Activated B cell treated with CpG ODN at 0.5 μM for 24 hours (primary cell): ENCODE measurements at places on chromosomes 13 and 19. TPM values are rescaled to one million over a fixed set of nuclear protein-coding genes. Genes with fewer than 3 reads are reported as not detected.

Gene URAD
- not detected in 2 replicates for total RNA-seq

Gene ATP4A
- not detected in 2 replicates for total RNA-seq

Gene C13orf42
- total RNA-seq, result not detected in 2 replicates

Gene ATP12A
- total RNA-seq, result not detected in 2 replicates

Gene CRLF1
- not detected in 2 replicates for total RNA-seq

Gene SIGLEC5
- total RNA-seq, result 0.22 TPM in 1 of 2 replicates, not detected in the other

Gene AXL
- total RNA-seq, result not detected in 2 replicates

Gene NANOS3
- not detected in 2 replicates for total RNA-seq

Gene ZNF177
- 1.3 and 1.4 TPM in 2 replicates for total RNA-seq

Gene PPP1R37
- 18.8 and 27.2 TPM in 2 replicates for total RNA-seq

Gene ZIC5
- not detected in 2 replicates for total RNA-seq

Gene SPTBN4
- 0.20 and 0.49 TPM in 2 replicates for total RNA-seq

Gene SLC17A7
- total RNA-seq, result 0.15 and 0.55 TPM in 2 replicates

Gene LENG1
- total RNA-seq, result 8.3 and 8.4 TPM in 2 replicates

Gene ANKRD24
- 0.42 and 0.49 TPM in 2 replicates for total RNA-seq

Gene FREM2
- not detected in 2 replicates for total RNA-seq

Gene IZUMO2
- not detected in 2 replicates for total RNA-seq

Gene MBD3
- total RNA-seq, result 91.9 and 96.9 TPM in 2 replicates

Gene CEACAM4
- not detected in 2 replicates for total RNA-seq

Gene VAV1
- 105 and 121 TPM in 2 replicates for total RNA-seq

Gene EFNA2
- not detected in 2 replicates for total RNA-seq

Gene NECTIN2
- total RNA-seq, result 0.17 and 0.35 TPM in 2 replicates

Gene CGB8
- total RNA-seq, result not detected in 2 replicates

Gene POU4F1
- total RNA-seq, result 0.04 and 0.07 TPM in 2 replicates

Gene CEACAM20
- total RNA-seq, result not detected in 2 replicates

Gene THOP1
- total RNA-seq, result 101 and 104 TPM in 2 replicates

Gene F7
- total RNA-seq, result not detected in 2 replicates

Gene F2RL3
- total RNA-seq, result 0.58 and 0.83 TPM in 2 replicates

Gene CAPN12
- 12.4 and 14.9 TPM in 2 replicates for total RNA-seq
